Transverse colon (tissue), 4 donors: ENCODE measurements at places on chromosomes 6 and 20. TPM values are rescaled to one million over a fixed set of nuclear protein-coding genes. Genes with fewer than 3 reads are reported as not detected.

DNA sequence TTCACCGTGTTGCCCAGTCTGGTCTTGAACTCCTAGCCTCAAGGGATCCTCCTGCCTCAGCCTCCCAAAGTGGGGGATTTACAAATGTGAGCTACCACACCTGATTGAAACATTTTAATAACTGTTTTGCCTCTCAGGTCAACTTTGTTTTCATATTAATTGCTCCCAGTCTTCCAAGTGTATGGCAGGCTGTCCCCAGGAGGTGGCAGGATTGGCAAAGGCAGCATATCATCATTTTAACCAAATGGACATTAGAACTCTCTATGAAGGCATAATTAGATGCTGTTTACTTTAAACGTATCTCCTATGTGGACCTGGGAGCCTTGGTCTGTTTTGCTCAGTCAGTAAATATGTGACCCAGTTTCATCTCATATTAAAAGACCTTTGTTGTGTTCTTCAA is 59.2 kb upstream of the CSE1L start:
- DNase-seq: no peak

DNA sequence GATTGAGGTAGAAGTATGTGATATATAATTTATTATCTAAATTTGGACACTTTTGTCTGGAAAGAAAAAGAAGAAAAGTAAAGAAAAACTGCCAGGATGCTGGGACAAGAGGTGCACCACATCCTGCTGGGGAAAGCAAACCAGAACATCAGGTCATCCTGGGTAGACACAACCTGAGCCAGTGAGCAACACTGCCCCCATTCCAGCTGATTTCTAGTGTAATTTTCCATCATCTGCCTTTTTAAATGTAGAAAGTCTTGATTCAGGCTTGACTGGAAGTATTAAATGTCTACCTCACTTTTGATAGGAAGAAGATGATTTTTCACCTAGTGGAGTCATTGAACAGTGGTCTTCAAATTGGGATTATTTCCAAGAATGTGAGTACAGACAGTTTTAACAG is 1164.5 kb upstream of the CITED2 start:
- no peak for DNase-seq

DNA sequence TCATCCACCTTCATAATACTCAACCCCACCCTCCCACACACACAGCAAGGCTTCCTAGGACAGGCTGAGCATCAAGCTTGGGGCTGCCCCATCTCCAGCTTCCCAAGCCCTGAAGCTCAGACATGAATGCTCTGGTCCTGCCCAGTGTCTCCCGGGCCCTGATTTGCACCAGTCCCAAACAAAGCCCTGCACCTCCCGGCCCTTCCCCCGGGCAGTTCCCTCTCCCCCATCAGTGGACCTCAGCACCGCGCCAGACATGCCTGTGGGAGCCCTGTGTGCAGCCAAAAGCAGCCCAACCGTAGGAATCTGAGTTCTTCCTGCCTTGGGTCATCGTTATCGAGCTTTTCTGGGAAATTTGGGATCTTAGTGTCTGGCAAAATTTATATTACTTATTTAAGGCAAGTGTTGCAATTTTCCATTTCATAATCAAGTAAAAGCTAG is 63.5 kb downstream of the THBS2 start:
- DNase-seq: peak; percentile 27

The HSPA1L gene
- total RNA-seq: 0.64 TPM

- DNase-seq: peak; percentile 55
Measured at GRCh38 chr6:3455147-3455568, 1.7 kb downstream of the SLC22A23 start.
